Fibroblast of the aortic adventitia (primary cell): ENCODE measurements at places on chromosomes 11 and 22. TPM values are rescaled to one million over a fixed set of nuclear protein-coding genes. Genes with fewer than 3 reads are reported as not detected.
A peak's percentile ranks its signal among the peaks of the same experiment; 100 is the strongest.

- no peak for DNase-seq
Measured at GRCh38 chr11:27348340-27348873, 14.6 kb downstream of the CCDC34 start.

OR2D2 gene
- total RNA-seq, result 0.09 TPM in 1 of 2 replicates, not detected in the other

DNA sequence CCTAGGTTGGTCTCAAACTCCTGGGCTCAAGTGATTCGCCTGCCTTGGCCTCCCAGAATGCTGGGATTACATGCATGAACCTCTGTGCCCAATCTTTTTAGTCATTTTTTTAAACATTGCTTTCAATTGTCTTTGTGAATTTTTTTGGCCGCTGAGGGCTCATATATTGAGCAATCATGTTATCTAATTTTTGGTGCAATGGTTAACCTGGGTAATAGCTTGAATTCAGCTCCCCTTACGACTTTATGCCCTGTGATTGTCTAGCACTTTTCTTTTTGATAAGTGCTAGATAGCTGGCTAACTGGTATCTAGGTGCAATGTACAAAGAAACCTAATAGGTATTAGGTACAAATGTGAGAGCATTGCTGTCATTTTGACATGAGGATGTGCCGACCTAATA is 35.3 kb upstream of the CAT start:
- peak; percentile 21 for DNase-seq

GRCh38 chr11:75450236-75450635 is 17.2 kb upstream of the KLHL35 start:
- no peak for DNase-seq

DNA sequence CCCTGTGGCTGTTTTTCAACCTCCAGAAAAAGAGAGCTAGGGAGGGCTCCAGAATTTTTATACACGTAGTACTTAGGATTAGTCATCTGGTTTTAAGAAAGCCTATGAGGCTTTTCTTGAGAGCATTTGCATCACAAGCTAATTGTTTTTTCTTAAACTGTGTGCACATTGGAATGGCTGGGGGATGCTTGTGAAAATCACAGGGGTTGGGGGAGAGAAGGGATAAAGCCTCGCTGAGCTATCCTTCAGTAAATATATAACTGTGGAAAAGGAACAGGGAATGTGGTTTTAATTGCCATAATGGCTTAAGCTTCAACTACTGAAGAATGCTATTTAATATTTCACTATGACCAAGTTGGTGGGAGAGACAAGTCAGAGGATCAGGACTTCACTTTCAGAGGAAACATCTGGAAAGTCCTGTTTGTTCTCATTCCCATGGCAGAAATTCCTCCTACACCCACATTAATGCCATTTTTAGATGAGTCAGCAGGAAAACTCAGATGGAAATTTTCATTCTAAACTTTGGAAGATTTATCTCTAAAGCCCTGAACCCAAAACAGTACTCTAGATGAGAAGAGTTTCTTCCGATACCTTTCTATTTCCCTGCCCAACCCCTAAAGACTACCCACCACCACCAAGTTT is 591.3 kb downstream of the LRRC4C start:
- DNase-seq, result no peak
